ENCODE measurements at places on chromosomes 5 and 9.

DNA sequence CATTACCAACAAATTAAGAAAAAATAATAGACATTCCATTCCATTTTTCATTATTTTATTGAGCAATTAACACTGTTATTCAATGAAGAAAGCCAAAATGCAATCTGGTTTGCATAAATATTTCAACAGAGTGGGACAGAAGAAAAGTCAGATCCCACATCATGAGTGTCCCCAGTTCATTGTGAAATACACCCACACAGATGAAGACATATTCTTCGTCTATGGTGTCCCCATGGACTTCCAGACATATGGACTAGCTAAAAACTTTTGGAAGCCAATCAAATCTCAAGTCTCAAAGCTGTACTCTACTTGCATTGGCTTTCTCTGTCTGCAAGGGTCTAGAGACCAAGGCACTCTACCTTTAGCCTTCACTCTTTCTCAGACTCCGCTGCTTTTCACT lies 194.3 kb downstream of the SEMA5A start:
- no peak for DNase-seq

DNA sequence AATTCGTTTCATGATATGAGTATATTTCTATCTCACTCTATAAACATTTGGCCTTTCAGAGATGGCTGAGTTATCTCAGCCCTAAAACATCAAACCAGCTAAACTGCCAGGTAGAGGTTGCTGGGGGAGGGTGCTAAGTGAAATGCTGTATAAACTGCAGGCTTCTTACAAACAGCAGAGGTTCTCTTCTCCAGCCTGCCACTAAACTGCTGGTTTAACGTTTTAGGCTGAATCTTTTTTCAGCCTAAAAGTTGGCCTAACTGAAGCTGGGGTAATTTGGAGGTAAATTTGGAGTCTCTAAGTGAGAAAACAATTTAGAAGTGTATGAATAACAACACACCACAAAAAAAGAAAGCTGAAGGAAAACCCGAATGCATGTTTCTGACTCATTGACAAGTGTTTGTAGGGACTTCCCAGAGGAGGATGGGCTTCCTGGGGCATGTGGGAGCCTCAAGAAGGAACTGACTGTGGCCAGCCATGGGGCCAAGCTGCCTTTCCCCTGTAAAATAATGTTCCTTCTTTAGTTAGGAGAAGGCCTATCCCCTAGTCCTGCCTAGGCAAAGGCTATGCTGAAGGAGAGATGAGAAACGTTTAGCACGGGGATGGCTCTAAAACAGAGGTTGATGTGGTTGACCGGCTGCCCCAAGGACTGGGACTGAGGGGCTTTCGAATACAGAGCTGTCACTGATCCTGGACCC lies 44.3 kb downstream of the SLC28A3 start:
- peak; percentile 51 for DNase-seq

- DNase-seq = no peak
Measured at GRCh38 chr9:93698140-93698908, 121.9 kb downstream of the PHF2 start.

DNA sequence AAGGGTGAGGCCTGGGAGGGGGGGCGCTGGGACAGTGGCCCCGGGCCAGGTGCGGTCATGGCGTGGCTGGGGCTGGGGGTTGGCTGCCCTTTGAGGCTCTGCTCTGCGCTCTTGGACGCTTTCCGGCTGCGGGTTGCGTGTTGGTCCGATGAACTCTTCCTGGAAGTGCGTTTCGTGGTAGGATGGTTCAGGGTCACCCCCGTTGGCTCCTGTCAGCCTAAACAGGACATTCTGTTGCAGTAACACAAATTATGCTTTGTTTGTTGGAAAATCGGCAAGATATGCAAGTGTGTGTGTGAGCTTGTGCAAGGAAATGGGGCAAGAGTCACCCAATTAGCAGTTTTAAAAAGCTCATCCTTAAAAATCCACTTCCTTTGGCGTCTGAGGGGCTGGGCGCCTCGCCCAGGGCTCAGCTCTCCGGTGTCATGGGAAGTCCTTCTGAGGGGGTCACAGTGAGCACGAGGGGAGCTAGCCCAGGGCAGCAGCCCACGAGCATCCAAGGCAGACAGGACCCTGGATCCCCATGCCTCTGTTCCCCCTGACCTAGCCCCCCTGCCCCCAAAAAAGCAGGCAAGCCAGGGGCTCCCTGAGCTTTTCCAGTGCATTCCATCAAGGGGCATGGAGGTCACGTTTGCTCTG lies 22.2 kb upstream of the RNU6ATAC start:
- no peak for DNase-seq

DNA sequence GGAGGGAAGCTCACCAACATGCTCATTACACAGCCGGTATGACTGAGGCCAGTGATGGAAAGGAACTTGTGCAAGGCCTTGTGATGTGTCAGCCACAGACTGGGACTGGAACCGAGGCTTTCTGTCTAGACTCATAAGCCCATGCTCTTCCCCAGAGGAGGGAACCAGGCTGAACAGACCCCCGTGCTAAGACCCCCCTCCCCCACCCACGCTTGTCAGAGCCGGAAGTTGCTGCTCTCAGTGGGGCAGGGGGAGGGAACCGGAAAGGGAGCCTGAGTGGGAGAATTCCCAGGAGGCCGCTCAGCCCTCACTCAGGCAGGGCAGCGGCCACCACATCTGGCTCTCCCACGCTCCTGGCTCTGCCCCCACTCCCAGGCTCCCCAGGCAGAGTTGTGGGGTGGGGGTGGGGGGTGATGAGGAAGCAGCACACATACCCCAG lies 4.1 kb upstream of the PDGFRB start:
- DNase-seq = no peak

- DNase-seq = peak; percentile 10
Measured at GRCh38 chr9:130129432-130130061, 42.7 kb upstream of the NCS1 start.

DNA sequence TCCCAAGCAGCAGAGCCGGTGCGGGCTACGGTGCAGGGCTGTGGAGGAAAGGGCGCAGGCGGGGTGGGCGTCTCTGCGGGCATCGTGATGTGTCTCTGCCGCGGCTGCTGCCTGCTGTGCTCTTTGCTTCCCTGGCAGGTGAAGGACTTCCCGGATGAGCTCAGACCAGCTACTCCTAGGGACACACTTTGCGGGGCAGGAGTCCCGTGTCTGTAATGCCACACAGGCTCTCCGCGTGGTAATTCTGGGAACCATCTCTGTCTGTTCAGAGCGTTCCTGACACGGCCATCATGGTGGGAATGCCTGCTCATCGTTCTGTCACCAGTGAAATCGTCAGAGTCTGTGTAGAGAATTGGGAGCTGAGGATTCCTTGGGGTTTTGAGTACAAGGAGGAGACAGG lies 235.5 kb downstream of the FANCC start:
- no peak for DNase-seq

GRCh38 chr5:173741729-173742431 lies 125.4 kb upstream of the BOD1 start:
- no peak for DNase-seq

GRCh38 chr5:115594128-115595047 lies 7.9 kb downstream of the TICAM2 start:
- no peak for DNase-seq

- no peak for DNase-seq
Measured at GRCh38 chr9:128153947-128154695, 4.9 kb downstream of the LCN2 start.

- DNase-seq = no peak
Measured at GRCh38 chr9:137676998-137677397, 58.2 kb downstream of the EHMT1 start.

DNA sequence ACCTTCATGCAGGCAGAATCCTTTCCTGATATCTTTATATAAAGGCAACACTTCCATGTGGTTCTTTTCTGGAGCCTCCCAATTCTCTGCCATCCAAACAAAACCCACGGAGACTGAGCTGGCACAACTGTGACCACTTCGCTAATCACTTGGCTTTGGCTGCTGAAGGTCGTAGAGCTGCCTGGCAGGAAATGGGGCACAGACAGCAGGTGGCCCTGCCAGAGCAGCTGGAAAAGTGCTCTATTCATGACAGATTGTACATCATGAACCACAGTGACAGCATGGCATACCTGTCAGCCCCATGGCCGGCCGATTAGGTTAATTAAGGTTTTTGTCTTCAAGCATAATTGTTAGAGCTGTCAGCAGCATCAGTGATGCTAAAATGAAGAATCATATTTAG lies 141.9 kb upstream of the ANKRD55 start:
- no peak for DNase-seq

DNA sequence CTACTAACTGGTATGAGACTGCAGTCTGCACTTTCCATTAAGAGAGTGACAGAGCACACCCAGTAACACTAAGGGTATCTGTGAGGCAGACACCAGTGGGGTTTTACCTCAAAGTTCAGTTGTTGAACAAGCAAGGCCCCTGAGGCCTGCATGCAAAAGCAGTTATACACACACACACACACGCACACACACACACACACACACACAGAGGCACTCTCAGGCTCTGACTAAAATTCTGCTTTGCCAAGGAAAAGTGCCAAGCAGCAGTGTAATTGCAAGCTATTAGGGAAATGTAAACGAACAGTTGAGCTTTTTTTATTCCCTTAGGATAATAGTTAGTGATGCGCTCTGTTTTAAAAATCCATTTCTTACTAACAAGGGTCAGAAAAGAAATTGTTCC lies 377.1 kb downstream of the SPOCK1 start:
- no peak for DNase-seq

GRCh38 chr5:109788596-109788995 lies 98.9 kb downstream of the MAN2A1 start:
- no peak for DNase-seq

- no peak for DNase-seq
Measured at GRCh38 chr5:154271466-154271865, 80.9 kb downstream of the GALNT10 start.

DNA sequence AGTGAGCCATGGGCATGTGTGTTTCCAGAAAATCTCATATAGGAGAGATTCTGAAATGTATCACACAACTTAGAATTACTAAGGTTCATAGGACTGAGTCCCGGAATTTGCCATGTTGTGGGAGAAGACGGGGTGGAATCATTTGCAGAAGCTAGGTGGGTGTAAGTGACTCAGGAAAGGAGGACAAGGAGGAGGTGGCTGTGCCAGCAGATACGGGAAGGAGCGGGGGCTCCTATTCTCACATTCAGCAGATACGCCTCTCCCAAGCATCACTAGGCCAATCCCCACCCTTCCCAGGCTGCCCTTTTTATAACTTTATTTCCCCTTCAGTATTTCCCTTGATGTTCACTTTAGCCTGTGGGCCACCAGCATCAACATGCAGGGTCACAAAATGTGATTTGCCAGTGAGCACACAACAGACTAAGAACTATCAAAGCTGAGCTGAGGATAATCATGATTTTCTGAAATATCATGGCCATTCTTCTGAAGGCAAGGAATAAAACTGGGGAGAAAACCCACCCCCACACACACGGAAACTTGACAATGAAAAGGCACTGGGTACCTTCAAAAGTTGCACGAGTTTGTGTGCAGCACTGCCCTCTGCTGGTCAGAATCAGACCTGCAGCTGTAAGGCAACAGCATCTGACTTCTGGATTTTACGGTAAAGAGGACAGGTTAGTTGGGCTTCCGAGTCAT lies 133.2 kb downstream of the MTX3 start:
- DNase-seq = peak; percentile 66

DNA sequence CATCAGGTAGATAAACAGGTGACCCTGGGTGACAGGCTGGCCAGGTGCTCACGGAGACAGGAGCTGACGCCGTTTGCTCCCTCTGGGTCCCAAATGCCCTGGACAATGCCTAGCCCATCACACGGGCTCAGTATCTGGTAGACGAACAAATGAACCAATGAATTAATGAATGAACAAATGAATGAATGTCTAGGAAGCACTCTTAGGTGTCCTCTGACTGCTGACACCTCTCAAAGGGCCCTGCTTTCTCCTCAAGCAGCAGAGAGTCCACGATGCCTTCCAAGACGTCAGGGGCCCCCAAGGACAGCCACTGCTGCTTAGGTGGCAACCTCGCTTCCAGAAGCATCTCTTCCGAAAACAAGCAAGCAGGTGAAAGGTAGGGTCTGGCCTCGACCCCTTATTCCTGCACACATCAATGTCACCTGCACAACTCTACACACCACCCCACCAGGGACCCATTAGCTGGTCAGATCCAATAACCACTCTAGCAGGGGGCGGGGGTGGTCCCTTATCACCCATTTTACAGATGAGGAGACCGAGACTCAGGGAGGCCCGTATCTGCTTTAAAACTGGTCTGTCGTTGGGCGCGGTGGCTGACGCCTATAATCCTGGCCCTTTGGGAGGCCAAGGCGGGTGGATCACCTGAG lies 45.2 kb downstream of the VAV2 start:
- no peak for DNase-seq

DNA sequence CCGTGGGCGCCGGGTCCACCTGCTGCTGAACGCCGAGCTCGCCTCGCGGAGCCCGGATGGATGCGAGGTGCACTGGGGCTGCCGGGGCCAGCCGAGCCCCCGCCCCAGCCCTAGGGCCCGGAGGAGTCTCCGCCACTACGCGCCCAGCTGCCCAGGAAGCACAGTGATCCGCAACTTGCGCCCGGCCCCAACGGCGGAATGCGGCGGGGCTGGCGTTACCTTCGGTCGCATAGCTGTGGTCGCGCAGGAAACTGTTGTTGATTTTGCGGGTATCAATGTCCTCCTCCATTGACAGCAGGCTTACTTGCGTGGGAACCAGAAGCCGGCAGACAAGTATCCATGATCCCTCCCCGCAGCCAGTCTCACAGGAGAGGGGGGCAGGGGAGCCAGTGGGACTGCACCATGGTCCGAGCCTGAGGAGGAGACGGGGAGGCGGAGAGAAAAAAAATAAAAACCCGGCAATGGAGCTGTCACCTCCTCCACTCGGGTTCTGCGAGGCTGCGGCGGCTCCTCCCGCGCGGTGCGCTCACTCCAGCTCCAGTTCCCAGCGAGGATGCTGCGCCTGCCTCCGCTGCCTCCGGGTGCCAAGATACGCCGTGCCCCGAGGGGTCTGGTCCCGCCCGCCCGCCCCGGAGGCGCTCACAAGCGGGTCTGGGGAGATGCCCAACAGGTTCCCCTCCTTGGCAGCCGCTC lies 628 bp downstream of the PPP2R2B start:
- no peak for DNase-seq

DNA sequence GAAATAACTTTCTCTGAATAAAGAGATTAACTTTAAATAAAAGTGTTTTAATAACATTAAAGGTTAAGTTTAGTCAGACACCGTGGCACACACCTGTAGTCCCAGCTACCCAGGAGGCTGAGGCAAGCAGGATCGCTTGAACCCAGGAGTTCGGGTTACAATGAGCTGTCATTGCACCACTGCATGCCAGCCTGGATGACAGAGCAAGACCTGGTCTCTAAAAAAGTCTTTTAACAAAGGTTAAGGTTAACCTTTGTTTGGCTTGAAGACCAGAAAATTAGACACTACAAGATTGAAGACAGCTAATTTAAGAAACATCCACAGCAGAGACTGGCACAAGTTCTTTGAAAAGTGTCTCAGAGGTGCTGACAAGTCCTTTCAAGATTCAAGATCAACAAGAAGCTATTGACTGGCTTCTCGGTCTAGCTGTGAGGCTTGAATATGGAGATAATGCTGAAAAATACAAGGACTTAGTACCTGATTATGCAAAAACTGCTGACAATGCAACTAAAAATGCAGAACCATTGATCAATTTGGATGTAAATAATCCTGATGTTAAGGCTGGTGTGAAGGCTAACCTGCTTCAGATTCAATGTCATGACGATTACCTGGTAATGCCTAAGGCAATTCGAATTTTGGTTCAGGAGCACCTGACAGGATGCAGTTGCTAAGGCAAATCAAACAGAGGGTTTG lies 48.8 kb downstream of the FAM81B start:
- DNase-seq = no peak

GRCh38 chr5:130692770-130693169 lies 472.3 kb downstream of the HINT1 start:
- no peak for DNase-seq

- DNase-seq = peak; percentile 56
Measured at GRCh38 chr9:136342181-136343120, 15.1 kb downstream of the GPSM1 start.

GRCh38 chr9:73116031-73116430 lies 35.6 kb upstream of the ANXA1 start:
- no peak for DNase-seq

GRCh38 chr9:30349526-30350513 lies 2034.6 kb upstream of the ACO1 start:
- no peak for DNase-seq

All from activated T-cell treated with anti-CD3 and anti-CD28 coated beads for 24 hours (primary cell).